Activated CD4-positive, alpha-beta T cell treated with anti-CD3 and anti-CD28 coated beads, Interleukin-2, Interleukin-4, amounts not matched to agents 100 ng/mL and 50 ng/mL, durations not matched to agents 16 hours and 8 hours (primary cell): ENCODE measurements at places on chromosomes 6 and 20.

DNA sequence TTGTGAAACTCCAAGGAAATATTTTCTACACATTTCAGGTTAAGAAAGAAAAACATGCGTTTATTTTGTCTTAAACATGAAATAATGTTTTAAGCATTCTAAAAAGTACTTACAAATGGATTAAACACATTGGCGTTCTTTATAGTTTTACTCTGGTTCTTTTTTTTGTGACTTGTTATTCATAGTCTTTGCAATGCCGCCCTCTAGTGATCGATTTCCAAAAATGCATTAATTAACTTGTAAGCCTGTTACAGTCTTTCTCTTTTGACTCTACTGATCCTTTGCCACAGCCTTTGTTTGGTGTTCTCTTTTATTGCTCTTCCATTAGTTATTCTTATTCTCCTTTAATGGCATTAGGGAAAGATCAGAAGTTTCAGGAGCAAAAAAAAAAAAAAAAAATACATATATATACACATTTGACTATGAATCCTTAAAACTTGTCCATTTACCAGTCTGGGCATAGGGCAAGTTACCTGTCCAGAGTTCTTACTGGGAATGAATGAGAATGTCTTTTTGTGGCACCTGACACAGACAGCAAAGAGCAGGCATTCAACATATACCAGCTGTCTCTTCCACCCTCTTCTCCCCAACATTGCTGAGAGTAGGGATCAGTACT, 59.9 kb downstream of the MACROD2 start:
- DNase-seq = peak; percentile 43

GRCh38 chr20:19253916-19254820, 41.7 kb downstream of the SLC24A3 start:
- DNase-seq = no peak

- no peak for DNase-seq
These were observed 512.4 kb downstream of the CD83 start for GRCh38 chr6:14630016-14630415.

DNA sequence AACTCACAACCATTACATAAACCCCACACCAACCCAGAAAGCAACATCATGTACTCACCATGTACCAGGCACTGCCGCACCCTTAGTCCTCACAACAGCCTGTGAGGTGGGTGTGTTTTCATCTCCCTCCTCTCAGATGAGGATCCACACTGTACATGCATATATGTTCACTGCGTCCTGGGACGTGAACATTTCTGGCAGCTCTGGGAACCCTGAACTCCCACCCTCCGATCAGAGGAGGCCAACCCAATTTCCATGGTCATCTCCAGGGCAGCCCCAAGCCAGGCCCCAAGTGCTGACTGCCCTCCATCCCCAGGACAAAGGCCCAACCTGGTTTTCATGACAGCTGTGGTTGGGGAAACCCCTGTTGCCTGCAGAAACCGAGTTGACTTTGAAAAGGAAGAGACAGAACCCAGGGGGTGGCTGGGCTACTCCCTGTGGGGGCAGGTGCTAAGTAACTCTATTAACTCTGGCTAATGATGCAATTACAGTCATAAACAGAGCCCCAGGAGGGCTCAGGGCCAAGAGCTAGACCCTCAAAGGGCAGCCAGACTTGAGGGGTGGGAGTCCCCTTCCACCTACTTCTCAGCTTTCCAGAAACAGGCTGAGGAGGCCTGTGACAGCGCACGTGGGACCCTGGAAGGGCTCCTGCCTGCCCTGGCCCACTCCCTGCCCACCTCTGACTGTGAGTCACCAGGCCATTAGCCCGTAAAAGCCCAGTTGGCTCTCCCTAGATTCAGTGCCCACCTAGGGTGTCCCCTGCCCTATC, 2.6 kb downstream of the TFEB start:
- peak; percentile 65 for DNase-seq

- DNase-seq = peak; percentile 61
These were observed 268.8 kb downstream of the TMEM242 start for GRCh38 chr6:157054531-157054979.

DNA sequence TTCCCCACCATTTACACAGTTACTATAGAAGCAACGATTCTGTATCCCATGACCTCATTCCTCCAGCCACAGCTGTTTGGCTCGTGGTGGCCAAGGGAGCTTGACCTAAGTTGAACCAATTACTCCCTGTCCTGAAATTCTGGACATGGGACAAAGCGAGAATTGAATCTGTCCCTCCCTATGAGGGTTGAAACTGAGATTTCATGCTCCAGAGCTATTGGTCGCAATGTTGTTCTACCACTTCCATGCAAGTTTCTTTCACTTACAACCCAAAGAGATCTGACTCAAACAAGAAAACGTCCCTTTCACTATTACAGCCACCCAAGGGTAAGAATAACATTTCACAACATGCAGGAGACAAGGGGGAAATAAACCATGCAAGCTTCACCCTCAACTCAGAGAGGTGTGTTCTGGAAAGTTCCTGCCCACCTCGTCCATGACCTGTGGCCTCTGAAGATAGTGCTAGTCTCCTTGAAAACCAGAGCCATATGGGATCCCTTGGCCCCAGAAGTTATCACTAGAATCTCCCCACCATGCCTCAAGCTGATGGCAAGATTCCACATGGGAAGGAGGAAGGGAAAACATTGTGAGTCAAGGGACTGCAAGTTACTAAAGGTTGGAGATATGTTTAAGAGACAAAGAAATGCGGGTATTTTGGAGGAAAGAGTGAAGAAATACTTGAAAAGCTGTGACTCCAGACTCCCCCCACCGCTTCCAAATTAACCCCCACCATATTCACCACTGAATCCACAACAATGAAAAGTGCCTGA, 74.5 kb upstream of the SRSF6 start:
- no peak for DNase-seq

DNA sequence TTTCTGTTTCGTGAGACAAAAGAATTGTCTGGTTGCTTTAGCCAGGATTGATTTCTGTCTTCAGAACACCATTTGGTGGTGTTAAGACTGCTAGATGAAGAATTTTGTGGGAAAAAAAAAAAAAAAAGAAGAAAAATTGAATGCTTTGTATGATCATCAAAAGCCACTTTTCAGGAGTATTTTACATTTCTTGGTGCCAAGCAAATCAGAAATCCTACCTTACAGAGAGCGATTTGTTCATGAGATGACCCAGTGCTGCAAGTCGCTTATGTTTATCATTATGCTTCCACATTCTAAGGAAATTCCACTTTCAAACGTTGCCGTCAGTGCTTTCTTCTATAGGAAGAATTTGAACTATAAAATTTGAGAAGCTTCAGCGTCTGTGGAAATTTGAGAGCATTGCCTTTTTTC, 228.7 kb downstream of the BCKDHB start:
- DNase-seq = no peak

DNA sequence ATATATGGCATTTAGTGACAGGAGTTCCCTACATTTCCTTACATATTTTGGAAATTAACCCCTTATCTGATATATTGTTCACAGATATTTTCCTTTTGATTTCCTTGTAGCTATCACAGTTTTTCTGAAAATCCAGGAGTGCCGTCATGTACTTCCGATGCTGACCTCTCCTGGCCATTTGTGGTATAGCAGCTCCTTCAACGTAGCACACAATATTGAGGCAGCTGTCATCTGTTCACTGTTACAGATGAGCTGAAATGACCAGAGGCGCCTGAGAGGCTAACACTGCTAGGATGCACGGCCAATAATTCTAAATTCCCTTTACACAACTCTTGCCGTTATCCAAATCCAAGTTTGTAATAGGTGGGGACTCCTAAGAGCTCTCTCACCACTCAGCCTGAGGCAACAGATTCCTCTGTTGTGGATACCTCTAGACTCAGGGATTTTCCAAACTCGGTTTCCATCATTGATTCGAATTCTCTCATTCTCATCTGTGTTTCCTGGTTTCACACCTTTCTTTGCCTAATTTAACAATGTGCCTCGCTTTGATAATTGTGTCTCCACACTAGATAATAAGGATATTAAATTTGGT, 53.0 kb downstream of the MMUT start:
- DNase-seq = peak; percentile 55

DNA sequence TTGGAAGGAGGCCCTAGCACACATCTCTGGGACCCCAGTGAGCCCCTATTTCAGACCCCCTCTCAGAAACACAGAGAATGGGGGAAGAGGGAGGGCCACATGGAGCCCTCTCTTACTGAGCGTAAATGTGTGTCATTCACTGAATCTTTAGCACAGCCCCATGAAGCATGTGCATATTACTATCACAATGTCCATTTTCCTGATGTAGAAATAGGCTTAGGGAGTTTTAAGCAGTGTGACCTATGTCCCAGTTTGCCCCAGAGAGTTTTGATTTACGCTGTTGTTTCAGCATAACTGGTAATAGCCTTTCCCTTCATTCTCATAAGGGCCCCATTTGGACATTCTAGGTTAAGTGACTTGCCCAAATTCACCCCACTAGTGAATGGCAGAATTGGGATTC, 25.0 kb upstream of the TCP11 start:
- DNase-seq = no peak
